ENCODE measurements at places on chromosomes 2 and 18.

GRCh38 chr2:124563426-124563825 lies 538.3 kb downstream of the CNTNAP5 start:
- no peak for DNase-seq

DNA sequence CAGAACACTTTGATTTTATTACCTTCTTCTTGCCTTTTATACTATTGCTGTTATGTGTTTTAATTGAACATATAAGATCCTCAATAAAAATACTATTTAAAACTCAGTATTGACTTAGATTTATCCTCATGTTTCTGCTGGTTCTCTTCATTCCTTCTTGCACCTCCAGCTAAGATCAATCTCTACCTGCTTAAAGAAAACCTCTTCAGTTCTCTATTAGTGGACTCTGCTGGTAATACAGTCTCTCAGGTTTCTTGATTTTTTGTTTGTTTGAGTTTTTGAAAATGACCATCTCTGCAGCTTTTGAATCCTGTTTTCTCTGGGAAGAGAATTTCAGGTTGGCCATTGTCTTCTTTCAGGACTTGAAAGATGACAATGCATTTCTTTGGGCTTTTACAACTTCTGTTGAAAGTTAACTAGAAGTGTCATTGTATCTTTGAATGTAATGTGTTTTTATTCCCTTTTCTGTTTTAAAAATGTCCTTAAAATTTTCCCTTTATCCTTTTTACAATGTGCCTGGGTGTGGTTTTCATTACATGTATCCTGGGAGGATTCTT lies 29.8 kb upstream of the TMEM131 start:
- no peak for DNase-seq

DNA sequence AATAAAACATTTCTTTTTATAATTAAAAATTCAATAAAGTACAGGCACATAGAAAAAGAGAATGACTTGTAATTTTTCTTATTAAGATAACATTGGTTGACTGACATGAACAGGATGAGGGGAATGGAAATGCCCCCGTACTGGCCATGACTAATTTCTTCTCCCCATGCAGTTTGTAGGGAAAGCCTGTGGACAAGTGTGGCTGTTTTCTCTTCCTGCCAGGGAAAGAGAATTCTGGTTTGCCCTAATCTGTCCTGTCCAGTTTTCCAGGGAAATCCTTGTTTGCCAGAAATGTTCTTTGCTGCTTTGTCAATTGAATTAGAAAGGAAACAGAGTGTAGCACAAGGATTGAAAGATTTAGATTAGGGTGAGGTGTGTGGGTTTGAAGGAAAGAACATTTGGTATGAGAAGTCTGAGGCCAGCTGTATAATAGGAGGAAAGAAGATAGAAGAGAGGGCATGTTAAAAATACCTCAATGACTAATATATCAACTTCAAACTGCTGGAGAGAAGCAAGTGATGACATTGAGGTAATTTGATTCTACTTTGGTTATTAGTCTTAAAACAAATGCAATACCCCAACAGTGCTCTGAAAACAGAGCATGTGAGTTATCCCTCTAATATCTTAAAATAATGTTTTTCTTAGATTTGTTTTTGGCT lies 593.9 kb upstream of the ZNF804A start:
- DNase-seq = no peak

GRCh38 chr2:241150660-241151530 lies 628 bp downstream of the PPP1R7 start:
- DNase-seq = no peak

GRCh38 chr18:11497585-11497984 lies 111.8 kb upstream of the SLC35G4 start:
- no peak for DNase-seq

DNA sequence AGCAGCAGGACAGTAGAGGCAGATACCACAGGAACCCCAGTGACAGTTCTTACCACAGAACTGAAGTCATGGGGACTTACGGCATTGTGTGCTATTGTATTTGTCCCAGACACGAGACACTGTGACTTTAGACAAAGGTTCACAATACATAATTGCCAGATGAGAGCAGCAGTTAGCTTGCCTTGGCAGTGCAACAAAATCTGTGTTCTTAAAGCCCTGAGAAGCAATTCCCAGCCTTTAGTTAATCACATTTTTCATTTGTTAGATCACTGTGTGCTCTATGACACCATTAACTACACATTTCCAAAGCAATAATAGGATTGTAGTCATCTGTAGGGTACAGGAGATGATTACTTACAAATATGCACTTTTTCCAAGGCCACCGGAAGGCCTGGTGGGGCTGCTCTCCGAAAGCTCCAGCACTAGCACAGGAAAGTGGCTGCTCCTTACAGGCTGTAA lies 97.5 kb upstream of the LDLRAD4 start:
- DNase-seq = no peak

All from pancreas (tissue), 10 donors.